ENCODE measurements at places on chromosomes 7 and 10. TPM values are rescaled to one million over a fixed set of nuclear protein-coding genes. Genes with fewer than 3 reads are reported as not detected.

- no peaks in the 10 kb centered on the region for H3K36me3 ChIP-seq
- H3K27ac ChIP-seq = no peak overlapping the region
- H3K27me3 ChIP-seq = peaks cover 31% of the 10 kb centered on the region
- no peak overlapping the region for H3K4me3 ChIP-seq
- H3K4me1 ChIP-seq = peaks cover 9% of the 10 kb centered on the region
These were observed 8.2 kb downstream of the COL26A1 start for GRCh38 chr7:101370836-101371235.

The SEMA3D gene
- not detected for total RNA-seq

DNA sequence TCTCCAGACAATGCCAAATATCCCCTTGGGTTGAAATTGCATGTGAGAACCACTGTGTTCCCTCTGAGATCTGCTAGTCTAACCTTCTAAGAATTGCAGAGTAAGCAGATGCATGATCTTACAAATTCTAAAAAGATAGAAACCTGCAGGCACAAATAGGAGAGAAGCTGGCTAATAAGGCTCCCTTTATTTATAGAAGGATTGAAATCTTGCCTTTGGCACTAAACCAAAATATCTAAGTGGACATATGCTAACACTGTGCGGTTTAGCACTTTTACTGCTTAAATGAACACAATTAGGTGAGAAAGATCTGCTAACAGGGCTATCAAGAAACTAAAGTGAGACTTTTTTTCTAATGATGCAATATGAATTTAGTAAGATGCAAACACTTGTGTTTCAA, 225.5 kb downstream of the DOCK4 start:
- H3K4me1 ChIP-seq = no peaks in the 10 kb centered on the region
- H3K36me3 ChIP-seq = no peaks in the 10 kb centered on the region
- no peak overlapping the region for H3K27ac ChIP-seq
- H3K4me3 ChIP-seq = no peak overlapping the region
- no peak for DNase-seq
- H3K27me3 ChIP-seq = peaks cover 3% of the 10 kb centered on the region

The EVX1 gene
- not detected for total RNA-seq

DNA sequence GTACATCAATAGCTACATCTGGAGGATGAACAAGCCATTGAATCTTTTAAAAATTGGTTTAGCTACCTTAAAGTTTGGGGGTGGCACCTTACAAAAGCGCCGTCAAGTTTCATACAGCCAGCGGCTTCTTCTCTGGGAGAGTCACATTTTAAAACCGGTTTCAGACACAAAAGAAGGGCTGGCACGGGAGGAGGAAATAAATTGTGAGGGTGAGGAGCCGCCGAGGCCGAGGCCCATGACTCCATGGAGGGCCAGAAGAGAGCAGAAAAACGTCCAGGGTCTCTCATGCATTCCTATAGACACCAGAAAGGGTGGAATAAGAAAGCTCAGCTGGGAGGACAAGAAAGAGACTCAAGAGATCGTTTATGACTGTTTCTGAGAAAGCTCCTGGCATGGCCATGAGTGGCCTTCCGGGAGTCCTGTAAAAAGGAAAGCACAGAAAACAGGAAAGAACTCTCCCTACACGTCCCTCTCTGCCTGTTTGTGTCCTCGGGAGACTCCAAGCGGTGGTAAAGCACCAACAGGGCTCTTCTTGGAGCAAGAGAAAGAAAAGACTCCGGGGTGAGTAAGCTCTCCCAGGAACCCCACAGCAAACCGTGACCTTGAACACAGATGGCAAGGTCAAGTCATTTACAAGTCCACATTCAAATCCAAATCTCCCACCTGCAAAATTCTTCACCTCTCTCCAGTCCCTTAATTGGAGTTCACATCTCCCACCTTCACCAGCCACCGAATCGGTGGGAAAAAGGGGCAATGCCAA, 1.8 kb downstream of the FRAT2 start:
- H3K4me3 ChIP-seq = peak overlapping the region; percentile 92
- H3K27ac ChIP-seq = peak overlapping the region; percentile 83
- peaks cover 24% of the 10 kb centered on the region for H3K27me3 ChIP-seq
- peaks cover 23% of the 10 kb centered on the region for H3K36me3 ChIP-seq
- DNase-seq = no peak
- H3K4me1 ChIP-seq = peaks cover 34% of the 10 kb centered on the region

DNA sequence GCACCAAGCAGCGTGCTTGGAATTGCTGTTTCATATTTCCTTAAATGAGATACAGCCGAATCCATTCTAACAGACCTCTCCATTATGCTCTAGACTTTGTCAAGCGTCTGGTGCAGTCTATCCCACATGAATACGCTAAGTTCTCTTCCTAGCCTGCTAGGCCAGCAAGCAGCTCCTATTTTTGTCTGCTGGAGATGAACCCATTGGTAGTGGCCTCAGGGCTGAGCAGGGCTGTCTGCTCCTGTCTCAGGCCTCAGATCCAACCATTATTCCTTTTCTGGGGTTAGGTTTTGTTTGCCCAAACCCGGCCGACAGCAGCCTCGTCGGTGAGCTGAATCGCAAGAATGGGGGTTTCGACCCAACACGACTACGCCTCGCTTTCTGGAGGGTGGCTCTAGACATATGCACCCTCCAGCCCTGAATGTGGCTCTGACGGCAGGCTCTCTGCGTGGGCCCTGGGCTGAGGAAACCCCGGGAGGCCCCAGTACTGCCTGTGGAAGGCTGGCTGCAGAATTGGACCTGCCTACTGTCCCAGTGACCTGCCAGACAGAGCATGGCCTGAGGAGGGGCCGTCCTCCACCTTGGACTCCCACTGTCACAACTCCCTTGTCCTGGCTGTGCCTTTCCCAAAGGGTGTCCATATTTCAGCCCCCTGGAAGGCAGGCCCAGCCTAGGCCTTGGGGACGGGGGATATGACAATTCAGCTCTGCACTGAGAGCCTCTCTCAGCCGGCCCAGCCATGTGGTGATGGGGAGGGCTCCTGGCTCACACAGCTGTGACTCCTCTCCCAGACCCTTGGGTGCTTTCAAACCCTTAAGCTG, 267.9 kb upstream of the TCERG1L start:
- H3K27me3 ChIP-seq = no peaks in the 10 kb centered on the region
- no peak overlapping the region for H3K4me3 ChIP-seq
- H3K36me3 ChIP-seq = no peaks in the 10 kb centered on the region
- no peaks in the 10 kb centered on the region for H3K4me1 ChIP-seq
- no peak overlapping the region for H3K27ac ChIP-seq

The OPN4 gene
- total RNA-seq = not detected

The EMX2 gene
- not detected for total RNA-seq

DNA sequence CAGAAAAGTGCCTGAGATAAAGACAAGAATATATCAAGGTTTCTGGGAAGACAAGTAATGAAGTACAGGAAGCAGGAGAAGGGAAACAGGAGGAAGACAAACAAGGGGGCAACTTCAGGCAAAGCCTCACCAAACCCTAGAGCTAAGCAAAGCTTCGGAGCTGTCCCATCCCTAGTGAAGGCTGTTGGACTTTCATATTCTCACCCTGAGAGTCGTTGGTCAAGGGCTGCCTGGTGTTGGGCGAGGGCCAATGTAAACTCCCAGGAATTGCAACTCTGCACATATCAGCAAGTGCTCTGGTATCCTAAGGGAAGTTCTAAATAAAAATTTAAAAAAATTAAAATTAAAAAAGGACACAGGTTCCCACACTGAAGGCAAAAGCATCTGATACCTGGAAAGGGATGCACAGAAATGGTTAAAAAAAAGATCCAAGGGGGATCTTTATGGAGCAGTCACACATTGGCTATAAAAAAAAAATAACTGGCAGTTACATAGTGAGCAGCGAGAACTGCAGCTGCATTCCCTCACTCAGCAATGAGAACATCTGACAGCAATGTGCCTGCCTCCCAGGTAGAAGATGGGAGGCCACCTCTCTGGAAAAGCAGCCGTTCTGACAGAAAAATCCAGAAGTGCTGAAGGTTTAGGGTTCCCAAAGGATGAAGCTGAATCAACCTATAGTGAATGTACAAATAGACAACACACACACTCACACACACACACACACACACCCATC, 304.7 kb downstream of the WDR11 start:
- no peak overlapping the region for H3K27ac ChIP-seq
- DNase-seq = no peak

The SFXN4 gene
- 23.2 TPM for total RNA-seq

DNA sequence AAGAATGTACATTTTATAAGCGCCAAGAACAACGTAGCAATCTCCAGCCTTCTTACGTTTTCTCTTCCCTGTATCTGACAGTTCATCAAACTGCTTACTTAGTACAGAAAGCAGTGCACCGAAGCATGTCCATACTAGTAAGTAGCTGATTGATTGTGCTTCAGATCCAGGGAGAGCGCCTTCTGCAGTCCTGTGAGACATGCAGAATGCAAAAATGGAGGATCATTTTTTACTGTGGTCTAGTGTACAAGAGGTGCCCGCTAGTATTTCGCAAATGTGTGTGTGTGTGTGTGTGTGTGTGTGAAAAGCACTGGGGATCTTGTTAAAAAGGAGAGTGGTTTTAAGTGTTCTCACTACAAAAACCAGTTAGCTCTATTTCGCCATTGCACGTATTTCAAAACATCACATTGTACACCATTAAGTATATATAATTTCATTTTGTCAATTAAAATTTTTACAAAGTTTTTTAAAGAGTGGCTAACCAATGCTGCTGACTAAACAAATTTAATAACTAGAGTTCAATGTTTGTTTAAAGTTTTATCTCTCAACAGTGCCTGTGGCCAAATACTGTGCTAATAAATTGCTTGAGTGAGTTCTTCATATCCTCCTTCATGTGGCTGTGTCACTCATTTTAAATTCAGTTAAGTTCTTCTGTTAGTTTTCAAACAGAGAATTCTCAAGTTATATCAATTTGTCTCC, 99.6 kb downstream of the ZMYND11 start:
- H3K4me1 ChIP-seq = no peaks in the 10 kb centered on the region
- peaks cover 7% of the 10 kb centered on the region for H3K36me3 ChIP-seq

- H3K36me3 ChIP-seq = no peaks in the 10 kb centered on the region
- no peak overlapping the region for H3K27ac ChIP-seq
- DNase-seq = no peak
- H3K4me3 ChIP-seq = no peak overlapping the region
- no peaks in the 10 kb centered on the region for H3K4me1 ChIP-seq
These were observed 91.8 kb downstream of the ACTR3B start for GRCh38 chr7:152851326-152851725.

The MALRD1 gene
- total RNA-seq = not detected

- H3K36me3 ChIP-seq = no peaks in the 10 kb centered on the region
- no peak for DNase-seq
- no peak overlapping the region for H3K4me3 ChIP-seq
These were observed 4.3 kb downstream of the GPR22 start for GRCh38 chr7:107474104-107474521.

GRCh38 chr10:22980822-22981221, 53.0 kb downstream of the ARMC3 start:
- no peak for DNase-seq
- peaks cover 21% of the 10 kb centered on the region for H3K27me3 ChIP-seq
- no peak overlapping the region for H3K4me3 ChIP-seq
- peaks cover 1% of the 10 kb centered on the region for H3K36me3 ChIP-seq
- H3K4me1 ChIP-seq = peaks cover 2% of the 10 kb centered on the region

GRCh38 chr7:38292442-38292841, 19.0 kb upstream of the TARP start:
- no peaks in the 10 kb centered on the region for H3K4me1 ChIP-seq
- H3K27me3 ChIP-seq = no peaks in the 10 kb centered on the region
- H3K36me3 ChIP-seq = no peaks in the 10 kb centered on the region

DNA sequence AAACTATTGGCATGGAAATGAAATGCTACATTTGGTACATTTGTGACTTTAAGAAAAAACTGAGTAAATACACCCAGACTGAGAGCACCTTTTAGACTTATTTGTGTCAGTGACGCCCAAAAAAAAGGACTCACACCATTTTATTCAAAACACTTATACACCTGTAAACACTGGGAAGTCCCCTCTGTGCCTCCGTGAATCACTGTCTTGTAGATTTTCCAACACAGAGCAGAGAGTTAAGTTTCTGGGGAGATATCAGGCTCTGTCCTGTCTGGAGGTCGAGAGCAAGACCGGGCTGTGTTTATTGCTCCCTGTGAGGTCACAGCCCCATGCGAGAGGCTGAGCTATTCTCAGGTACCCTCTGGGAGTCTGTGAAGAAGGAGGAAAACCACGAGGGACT, 60.7 kb upstream of the TM9SF3 start:
- H3K27me3 ChIP-seq = no peaks in the 10 kb centered on the region
- no peak overlapping the region for H3K4me3 ChIP-seq
- peaks cover 41% of the 10 kb centered on the region for H3K4me1 ChIP-seq
- no peak for DNase-seq

The GNGT1 gene
- not detected for total RNA-seq

The CABCOCO1 gene
- not detected for total RNA-seq

The EGR2 gene
- total RNA-seq = 1.4 TPM

DNA sequence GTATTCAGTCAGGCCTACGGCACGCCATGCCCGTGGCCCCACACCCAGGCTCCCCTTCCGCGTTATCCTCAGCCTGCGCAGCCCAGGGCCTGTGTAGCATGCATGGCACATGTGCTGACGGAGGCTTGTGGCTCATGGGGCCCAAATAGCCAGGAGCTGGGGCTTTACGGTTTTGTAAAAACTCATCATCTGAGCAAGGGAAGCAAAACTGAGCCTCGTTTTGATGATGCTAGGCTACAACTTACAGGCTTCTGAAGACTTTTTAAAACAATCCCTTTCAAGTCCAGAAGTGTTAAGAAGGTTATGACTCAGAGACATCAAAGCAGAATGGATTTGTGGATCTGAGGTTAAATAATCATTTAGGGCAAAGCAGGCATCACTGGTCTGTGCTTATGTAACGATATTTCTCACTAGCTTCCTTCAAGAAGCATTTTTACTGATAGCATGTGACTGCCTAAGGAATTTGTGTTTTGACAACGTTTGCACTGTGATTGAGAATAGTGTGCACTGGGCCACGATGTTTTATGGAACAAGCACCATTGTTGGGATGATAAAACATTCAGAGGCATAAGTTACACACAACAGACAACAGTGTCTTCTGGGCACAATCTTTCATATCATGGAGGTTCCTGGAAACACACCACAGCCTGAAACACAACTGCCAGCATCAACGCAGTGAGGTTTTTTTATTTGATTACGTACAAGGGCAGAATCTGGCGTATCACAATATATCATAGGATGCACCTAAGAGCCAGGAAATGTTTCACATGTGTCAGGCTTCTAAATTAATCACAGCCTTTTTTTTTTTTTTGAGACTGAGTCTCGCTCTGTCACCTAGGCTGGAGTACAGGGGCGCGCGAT, 274.3 kb downstream of the CCDC3 start:
- H3K4me1 ChIP-seq = no peaks in the 10 kb centered on the region
- no peak overlapping the region for H3K27ac ChIP-seq
- no peak for DNase-seq
- H3K36me3 ChIP-seq = no peaks in the 10 kb centered on the region

The ERCC6 gene
- 31.8 TPM for total RNA-seq

Measured in activated naive CD8-positive, alpha-beta T cell treated with anti-CD3 and anti-CD28 coated beads, Interleukin-2, amount 10 ng/mL, durations not matched to agents 7 days and 5 days (primary cell).